ENCODE measurements at places on chromosomes 5 and 9.
A peak's percentile ranks its signal among the peaks of the same experiment; 100 is the strongest.

DNA sequence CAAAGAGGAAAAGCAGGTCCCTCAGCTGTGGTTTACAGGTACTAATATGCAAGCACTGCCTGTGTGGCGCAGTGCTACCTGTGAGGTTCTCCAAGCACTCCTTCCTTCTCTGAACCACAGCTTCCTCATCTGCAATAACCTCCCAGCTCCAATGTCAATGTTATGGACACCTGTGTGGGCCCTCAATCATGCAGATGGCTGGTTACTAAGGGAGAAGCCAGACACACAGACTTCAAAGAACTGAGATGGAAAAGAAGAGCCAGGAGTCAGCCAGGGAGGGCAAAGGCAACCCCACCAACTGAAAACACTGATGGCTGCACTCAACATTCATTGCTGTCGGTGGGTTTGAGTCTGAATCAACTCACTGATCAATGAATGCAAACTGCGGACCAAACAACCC, 77.7 kb downstream of the NR6A1 start:
- no peak for DNase-seq

- no peak for DNase-seq
Measured at GRCh38 chr5:175032013-175032412, 307.6 kb downstream of the MSX2 start.

- DNase-seq: no peak
Measured at GRCh38 chr5:74539986-74540385, 100.5 kb downstream of the ENC1 start.

DNA sequence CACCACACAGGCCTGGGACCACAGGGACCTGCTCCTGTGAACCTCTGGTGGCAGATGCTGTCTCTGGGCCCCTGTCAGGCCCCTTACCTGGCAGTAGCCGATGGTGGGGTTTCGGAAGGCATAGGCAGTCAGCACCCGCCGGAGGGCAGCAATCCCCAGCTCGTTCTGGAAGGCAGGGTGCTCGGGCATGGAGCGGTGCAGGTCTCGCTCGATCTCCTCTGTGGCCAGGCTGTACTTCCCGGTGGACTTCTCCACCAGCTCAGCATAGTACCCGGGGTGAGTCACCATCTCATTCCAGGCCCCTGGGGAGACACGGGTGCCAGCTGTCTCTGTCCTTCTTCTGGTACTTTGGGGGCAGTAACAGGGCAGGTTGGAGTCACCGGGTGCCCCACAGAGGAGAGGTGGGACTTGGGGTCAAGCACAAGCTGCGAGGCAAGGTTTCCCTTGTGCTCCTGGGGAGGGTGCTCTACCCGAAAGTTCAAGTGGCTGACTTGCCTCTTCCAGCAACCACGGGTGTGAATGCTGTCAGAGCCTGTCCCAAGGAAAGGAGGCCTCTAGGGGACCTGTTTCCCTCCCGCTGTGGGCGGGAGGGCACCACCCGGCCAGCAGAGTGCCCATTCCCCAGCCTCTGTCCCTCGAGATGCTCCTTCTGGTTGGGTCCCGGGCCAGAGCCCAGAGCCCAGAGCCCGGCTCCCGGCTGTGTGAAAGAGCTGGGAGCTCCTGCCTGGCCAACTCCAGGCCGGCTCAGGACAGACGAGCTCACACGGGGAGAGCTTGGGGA, 19.8 kb upstream of the MRNIP start:
- DNase-seq: peak; percentile 21

GRCh38 chr5:140023611-140024191, 19.4 kb downstream of the NRG2 start:
- DNase-seq: no peak

DNA sequence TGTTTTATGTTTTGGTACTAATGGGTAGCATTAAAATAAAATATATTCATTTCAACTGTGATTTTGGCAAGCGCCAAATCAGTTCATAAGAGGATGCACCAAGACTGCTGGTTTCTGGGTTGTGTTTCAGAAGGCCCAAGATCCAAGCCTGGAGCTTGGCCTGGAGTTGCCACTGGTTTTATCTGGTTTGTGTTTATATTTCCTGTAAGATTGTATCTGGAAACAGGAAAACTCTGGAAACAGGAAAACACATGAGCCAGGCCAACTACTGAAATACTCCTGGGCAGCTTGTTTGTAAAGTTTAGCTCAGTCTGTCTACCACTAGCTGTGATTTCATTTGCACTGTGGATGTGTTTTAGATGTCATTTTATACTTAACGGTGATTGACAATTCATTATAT, 5.5 kb downstream of the FSTL4 start:
- DNase-seq: no peak

GRCh38 chr9:110214090-110214489, 6.1 kb upstream of the C9orf152 start:
- peak; percentile 36 for DNase-seq

DNA sequence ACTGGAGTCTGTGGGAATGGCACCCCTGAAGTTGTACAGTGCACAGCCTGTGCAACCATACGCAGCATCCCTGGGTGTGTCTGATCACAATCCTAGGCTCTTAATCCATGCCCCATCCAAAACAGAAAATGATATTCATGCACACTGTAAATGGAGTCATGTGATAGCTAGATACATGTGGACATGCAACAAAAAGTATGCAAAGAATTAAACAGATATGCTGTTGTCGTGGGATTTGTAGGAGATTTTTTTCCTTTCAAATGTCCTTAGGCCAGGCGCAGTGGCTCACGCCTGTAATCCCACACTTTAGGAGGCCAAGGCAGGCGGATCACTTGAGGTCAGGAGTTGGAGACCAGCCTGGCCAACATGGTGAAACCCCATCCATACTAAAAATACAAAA, 36.1 kb downstream of the PRRX2 start:
- DNase-seq: peak; percentile 47

- no peak for DNase-seq
Measured at GRCh38 chr9:98977813-98978212, 34.1 kb downstream of the COL15A1 start.

GRCh38 chr5:20351849-20352248, 363.8 kb upstream of the CDH18 start:
- no peak for DNase-seq

DNA sequence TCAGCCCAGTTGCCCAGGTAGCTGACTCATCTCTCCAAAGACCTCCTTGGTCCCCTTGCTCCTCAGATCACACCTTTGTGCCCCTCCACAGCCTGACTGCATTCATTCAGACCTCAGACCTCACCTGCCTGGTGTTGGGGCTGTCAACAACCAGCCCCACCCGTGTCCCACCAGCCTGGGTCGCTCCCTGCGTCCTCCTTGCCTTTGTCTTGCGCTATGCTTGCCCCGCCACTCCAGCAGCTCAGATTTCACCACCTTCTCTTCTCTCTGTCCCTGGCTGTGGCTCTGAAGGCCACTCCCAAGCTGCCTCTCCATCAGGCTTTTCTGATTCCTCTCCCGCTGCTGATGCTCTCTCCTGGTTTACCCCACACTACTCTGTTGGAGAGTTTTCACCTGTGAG, 103.5 kb downstream of the MVB12B start:
- no peak for DNase-seq

- no peak for DNase-seq
Measured at GRCh38 chr9:78189001-78189400, 46.9 kb upstream of the CEP78 start.

- peak; percentile 51 for DNase-seq
Measured at GRCh38 chr5:96195123-96195522, 233.5 kb upstream of the ELL2 start.

- no peak for DNase-seq
Measured at GRCh38 chr5:31194468-31194813, 955 bp downstream of the CDH6 start.

- peak; percentile 81 for DNase-seq
Measured at GRCh38 chr9:115369322-115369957, 251.5 kb upstream of the TNC start.

GRCh38 chr5:151458314-151458713, 10.9 kb downstream of the SLC36A1 start:
- no peak for DNase-seq

GRCh38 chr9:133071484-133072150, 9.8 kb downstream of the CEL start:
- DNase-seq: no peak

GRCh38 chr5:139849942-139850341, 54.3 kb downstream of the PSD2 start:
- no peak for DNase-seq

DNA sequence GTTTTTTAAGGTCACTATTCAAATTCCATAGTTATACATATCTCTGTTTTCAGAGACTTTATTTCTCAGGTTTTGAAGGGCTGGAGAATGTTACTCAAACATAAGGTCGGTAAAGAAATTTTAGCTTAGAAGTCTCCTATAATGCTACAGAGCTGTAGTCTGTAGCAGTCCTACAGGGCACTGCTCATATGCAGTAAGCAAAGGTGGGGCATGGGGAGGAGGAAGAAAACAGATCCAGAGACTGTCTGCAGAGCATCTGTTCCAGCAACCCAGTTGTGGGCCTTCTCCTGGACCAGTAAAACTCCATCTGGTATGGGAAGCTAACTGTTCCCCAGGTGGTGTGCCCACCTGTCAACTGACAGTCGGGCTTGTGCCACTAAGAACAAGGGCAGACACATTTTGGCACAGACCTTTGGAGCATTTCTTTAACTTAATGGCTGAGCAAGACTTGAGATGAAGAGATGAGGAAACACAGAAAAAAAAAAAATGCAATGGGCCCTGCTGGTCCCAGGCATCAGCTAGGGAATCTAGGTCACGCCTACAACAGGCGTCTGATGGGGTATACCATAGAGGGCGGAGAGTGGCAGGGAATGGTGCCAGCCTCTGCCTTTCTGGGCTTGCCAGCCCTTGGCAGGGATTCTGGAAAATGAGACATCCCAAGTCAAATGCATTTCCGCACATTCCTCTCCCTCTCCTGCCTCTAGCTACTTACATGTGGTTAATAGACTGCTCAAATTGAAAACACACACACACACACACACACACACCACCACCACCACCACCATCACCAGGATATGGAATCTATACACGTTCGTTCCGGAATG, 218.9 kb downstream of the ARL15 start:
- DNase-seq: peak; percentile 60

- no peak for DNase-seq
Measured at GRCh38 chr5:179234563-179235135, 110.6 kb downstream of the ADAMTS2 start.

DNA sequence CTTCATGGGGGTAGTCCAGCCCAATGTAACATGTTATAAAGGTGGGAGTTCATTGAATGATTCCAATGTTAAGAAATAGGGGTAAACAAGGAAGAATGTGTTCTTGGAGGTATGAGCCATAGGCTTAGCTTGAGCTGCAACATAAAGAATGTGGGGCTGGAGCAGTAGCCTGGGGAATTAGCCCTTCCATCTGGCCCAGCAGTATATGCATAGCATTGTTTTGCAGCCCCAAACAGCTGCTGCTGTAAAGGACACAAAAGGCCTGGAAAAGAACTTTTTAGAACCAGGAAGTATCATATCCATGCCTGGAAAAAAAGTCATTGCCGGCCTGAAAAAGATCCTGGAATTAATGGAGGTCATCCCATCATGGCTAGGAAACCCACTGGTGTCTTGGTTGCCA, 55.8 kb upstream of the SMARCA2 start:
- DNase-seq: no peak

GRCh38 chr9:116806075-116806474, 119.0 kb downstream of the TRIM32 start:
- DNase-seq: peak; percentile 54

GRCh38 chr9:12773562-12773961, 1.3 kb upstream of the LURAP1L start:
- no peak for DNase-seq

- DNase-seq: no peak
Measured at GRCh38 chr5:6961837-6962635, 248.8 kb downstream of the TENT4A start.

- no peak for DNase-seq
Measured at GRCh38 chr5:40484495-40484894, 195.2 kb upstream of the PTGER4 start.

DNA sequence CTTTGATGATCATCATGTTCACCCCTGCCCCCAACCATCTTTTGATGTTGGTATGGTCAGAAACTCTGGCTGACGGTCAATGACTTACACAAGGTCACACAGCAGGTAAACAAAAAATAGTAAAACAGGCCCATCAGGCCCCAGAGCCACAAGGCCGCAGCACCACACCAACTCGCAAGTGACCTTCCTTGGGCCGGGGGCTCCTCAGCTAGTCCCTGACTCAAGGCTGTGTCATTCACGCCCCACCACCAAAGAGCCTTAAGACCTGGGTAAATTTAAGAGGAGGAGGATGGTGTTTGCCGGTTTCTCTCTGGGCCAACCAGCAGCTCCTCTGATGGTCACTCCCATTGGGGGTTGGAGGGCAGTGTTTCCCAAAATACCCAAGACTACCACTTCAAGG, 55.8 kb downstream of the PSMB7 start:
- DNase-seq: no peak

- no peak for DNase-seq
Measured at GRCh38 chr5:177094224-177095087, 7.7 kb downstream of the FGFR4 start.

DNA sequence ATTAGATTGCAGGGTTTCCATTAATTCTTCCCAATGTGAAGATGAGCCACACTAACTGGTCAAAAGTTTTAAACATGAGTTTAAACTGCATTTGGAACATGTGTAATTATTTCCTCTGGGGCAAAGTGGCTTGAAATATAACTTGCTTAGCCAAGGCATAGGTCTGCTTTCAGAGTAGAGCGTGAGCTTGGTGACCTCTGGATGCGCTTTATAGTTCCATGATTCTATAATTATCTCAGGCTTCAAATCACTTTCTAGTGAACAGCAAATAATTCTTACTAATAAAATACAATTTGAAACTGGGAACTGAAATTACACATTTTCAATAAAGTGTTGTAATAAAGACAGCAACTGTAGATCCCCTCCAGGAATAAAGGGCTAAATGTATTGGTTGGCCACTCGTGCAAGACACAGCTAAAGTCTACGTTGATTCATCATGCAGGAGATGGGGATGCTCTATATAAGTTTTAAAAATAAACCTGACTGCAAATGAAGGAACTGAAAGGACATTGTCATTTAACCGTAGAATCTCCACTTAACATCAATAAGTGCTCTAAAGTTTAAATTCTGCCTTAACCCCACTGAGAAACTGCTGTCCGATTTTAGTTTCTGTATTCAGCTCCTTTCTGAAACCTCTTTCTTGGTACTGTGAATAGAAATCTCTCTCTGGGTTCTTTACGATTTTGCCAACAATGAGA, 460.0 kb downstream of the PSAT1 start:
- DNase-seq: no peak

- DNase-seq: no peak
Measured at GRCh38 chr5:177377851-177378776, 6.1 kb upstream of the SLC34A1 start.

DNA sequence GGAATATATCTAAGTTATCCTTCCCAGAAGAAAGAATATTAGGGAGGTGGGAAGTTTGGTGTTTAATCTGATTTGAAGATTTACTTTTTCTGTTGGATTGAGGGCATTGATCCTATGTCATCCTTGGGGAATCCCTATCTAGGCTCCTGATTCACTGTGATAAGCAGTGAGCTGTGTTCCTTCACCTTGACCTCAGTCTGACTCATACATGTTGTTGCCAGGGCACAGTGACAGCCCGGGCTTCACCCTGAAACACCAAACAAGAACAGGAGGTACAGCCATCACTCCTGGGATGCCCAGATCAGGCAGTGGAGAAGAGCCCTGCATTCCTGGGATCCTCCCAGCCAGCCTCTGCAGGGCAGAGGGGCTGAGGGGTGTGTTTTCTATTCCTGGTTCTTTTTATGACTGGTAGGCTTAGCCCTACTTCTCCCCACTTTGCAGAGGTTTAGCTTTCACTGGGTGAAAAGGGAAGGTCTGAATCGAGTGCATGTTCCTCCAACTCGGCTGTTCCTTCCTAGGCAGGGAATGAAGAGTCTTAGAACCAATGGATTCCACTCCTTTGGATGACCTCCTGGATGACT, 3.1 kb upstream of the FAM53C start:
- DNase-seq: no peak

- DNase-seq: no peak
Measured at GRCh38 chr9:75500479-75500878, 390.0 kb upstream of the PCSK5 start.
